ENCODE measurements at places on chromosomes 7 and 10.

DNA sequence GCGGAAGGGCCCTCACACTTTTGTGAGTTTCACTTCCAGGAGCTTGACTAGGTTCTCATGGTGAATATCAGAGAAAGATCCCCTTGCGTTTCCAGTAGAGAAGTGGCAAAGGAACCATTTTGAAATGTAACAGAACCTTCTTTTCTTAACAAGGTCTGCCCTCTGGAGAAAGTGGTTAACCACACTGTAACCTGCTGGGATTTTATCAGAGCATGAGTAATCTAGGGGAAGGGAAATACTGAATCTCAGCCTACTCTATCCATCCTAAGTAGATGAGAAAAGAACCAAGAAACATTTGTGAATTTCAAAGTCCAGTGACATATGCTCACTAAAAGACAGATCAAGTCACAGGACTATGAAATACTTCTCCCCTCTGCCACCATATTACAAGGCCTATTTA is 235.5 kb downstream of the ZEB1 start:
- no peak for DNase-seq

DNA sequence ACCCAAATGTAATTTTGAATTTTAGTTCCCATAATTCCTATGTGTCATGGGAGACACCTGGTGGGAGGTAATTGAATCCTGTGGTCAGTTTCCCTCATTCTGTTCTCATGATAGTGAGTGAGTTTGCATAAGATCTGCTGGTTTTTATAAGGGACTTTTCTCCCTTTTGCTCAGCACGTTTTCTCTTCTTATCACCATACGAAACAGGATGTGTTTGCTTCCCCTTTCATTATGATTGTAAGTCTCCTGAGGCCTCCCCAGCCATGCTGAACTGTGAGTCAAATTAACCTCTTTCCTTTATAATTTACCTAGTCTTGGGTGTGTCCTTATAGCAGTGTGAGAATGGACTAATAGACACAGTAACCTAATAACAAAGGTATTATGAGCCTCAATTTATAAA is 36.1 kb upstream of the ZNF736 start:
- no peak for DNase-seq

- no peak for DNase-seq
Observed at GRCh38 chr10:94803307-94803706, 40.8 kb downstream of the CYP2C19 start.

GRCh38 chr10:44467900-44468299 is 83.0 kb upstream of the CXCL12 start:
- no peak for DNase-seq

GRCh38 chr7:135714534-135715009 is 13.4 kb downstream of the SLC13A4 start:
- no peak for DNase-seq

- no peak for DNase-seq
Observed at GRCh38 chr10:133159950-133160825, at the start of gene KNDC1. TSS of gene KNDC1 (plus strand) at chr10:133160219. CDS start at chr10:133160468, 249 bp downstream.

- no peak for DNase-seq
Observed at GRCh38 chr7:159091480-159092475, 52.9 kb downstream of the VIPR2 start.

DNA sequence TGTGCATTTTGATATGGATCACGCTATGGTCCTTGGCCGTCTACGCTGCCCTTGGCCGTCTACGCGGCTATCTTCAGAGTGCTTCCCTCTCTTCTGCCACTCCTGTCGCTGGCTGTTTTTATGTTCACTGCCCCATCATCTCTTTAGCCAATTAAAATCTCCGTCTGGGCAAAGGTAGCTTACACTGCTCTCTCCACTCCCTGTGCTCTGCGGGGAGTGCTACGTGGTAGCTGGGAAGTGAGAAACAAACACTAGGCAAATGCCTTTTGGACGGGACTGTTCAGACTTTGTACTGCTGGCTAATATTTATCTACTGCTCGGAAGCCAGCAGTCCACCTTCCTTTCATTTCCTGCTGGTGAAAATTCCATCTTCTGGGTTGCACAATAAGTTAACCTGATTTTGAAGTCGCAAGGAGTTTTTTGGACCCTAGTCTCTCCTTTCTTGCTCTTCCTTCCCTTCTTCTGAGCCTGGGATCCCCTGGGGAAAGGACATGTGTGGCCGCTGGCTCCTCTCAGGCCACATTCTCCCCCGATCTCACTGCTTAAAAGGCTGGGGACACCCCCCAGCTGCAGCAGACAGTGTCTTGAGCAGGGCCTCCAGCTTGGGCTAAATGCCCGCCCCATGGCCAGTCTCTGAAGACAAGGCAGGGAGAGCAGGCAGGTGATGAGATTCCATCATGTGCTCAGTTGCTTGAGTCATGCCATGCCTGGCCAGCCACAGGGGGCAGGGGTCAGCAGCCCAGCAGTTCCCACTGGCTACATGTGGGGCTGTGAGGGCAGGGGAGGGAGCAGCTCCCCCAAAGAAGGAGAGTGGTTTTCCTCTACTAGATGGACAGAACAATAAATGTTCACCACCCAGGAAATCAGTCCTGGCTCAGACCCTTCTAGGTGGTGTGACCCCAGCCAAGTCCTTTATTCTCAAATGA is 25.5 kb upstream of the RBM33 start:
- DNase-seq, result peak; percentile 71

DNA sequence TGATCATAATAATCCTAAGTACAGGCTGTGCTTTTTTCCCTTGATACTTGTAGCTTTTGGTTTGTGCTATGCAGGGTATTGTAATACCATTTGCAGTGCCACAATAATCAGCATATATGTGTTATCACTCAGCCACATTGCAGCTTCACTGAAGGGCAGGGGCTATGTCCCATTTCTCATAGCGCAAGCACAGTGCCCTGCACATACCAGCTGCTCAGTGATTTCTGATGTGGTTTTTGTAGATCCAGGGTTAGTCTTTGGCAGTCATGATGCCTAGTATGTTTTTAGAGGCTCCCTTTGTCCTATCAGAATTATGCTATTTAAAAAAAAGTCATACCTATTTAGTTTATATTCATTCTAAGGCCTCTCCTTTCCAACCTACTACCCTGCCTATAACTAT is 25.8 kb downstream of the MET start:
- DNase-seq, result no peak

DNA sequence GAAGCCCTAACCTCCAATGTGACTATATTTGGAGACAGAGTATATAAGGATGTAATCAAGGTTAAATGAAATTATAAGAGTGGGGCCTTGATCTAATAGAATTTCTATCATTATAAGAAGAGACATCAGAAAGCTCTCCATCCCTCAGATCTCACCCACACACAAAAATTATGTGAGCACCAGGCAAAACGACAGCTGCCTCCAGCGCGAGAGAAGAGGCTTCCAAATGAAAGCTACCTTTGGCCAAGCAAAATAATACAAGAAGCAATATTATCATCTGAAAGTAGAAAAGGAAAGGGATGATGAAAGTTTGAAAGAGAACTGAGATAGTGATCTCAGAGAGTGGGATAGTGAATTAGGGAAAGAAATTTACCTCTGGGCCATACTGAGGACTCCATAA is 1192.5 kb downstream of the NXPH1 start:
- DNase-seq, result no peak

DNA sequence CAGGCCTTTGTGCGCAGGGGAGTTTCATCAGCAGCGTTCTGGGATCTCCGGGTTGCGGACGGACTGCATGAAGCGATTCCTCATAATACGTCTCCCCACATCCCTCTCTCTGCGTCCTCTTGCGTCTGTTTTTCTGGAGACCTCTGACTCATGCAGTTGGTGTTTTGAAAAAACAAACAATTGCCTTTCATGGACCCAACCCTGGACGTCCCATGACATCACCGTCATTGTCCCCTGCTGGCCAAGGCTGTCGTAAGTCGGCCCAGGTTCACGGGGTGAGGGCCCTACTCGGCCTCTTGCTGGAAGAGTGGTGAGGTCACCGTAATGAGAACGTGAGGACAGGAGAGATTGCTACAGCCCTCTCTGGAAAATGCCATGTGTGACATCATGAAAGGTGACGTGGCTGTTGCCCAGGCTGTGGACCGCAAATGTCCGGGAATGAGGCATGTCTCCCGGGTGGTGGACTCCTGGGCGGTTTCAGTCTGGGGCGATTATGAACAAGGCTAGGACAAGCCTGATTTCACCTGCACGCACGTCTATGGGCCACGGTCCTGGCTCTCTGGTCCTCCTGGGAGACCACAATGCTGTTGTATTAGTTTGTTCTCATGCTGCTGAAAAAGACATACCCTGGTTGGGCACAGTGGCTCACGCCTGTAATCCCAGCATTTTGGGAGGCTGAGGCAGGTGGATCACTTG is 9.8 kb upstream of the MAFK start:
- DNase-seq, result no peak

DNA sequence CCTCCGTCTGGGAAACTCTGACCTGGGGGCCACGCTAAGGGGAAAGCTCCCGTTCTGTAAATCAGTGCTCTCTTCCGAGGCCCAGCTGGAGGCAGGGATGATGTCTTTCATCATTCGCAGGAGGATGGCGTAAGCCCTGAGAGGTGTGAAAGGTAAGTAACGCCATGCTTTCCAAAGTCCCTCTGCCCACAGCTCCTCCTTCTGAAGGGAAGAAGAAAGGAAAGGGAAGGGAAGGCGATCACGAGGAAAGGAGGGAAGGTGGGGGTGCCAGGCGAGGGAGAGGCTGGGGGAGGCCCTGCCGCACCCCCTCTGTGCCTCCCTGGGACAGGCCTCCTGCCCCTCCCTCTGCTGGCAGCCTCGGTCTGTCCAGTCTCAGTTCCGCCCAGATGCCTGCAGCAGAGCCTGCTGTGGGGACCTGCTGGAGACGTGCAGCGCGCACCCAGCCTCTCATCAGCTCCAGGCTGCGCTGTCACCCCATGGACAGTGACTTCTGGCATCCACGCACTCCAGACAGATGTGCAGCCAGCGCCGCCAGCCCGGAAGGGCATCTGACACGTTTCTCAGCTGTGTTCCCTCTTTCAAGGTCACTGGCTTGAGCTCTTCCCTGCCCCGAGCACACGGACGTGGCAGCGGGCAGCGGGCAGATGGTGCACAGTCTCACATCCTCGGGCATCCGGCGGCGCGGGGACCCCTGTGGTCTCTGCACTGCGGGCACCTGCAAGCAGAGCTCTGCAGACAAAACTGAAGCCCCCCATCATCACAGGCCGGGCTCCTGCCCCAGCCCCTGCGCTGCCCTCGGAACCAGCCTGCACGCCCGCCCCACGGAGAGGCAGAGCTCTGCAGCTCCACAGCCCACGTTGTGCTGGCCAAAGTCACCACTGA is 60.6 kb downstream of the INSIG1 start:
- DNase-seq, result no peak

GRCh38 chr7:71535616-71536015 is 403.7 kb downstream of the GALNT17 start:
- DNase-seq, result no peak

GRCh38 chr7:70188901-70189650 is 590.8 kb downstream of the AUTS2 start:
- no peak for DNase-seq

GRCh38 chr7:31646942-31647341 is 40.1 kb upstream of the PPP1R17 start:
- no peak for DNase-seq

DNA sequence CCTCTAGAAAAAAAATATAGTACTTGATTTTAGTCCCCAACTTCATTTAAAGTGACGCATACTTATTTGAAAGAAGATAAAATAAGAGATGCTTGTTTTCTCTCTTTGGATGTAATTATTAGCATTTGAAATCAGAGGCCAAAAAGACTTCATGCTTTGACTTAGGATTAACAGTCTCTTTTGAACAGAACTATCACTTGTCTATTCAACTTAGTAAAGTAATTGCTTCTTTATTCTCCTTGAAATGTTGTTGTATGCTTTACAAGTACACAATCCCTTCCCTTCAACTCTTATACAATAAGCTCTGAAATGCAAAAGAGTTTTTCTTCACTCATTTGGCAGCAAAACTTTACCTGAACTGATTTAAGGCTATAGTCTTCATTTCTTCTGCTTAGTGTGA is 80.8 kb downstream of the HIBADH start:
- DNase-seq, result no peak

DNA sequence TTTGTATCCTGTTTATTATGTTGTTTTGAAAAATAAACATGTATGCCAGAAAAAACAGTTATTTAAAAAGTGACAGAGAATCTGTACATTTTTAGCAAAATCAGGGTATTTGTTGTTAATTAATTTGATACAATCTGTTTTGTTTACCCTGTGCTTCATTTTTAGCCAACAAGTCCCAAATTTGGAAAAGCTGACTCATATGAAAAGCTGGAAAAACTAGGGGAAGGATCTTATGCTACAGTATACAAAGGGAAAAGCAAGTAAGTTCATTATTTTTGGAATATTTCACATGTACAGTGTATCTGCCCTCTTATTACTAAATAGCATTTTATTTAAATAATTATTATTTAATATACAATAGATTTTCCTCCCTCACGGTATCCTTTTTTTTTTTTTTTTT is 151.4 kb downstream of the CDK14 start:
- DNase-seq, result no peak

DNA sequence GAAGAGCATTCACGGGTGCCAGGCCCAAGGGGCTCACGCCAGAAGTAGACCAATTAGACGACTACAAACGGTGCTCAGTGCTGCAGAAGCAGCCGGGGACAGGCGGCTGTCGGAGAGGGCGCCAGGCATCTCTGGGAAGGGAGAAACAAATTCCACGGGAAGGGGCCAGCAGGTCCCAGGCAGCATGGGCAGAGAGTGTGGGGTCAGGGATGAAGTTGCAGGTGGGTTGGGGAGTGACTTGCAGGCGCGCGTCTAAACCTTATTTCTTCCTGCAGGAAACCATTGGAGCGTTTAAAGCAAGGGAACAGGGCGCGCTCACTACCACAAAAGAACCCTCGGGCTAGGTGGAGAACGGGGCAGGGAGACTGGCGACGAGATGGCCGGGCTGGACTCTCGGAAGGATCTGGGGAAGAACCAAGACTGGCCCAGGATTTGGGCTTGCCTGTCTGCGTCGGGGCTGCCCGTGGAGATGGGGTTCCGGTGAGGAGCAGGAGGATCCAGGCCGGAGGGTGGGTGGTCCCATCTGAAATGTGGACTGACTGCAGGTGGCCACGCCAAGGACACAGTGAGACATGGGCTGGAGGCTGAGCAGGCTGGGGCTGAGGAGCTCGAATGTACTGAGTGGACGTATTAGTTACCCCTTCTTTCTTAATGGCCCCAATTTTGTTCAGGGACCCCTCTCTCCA is 116.3 kb upstream of the DIP2C start:
- DNase-seq, result no peak

- no peak for DNase-seq
Observed at GRCh38 chr7:150835702-150836280, 16.5 kb upstream of the AOC1 start.

DNA sequence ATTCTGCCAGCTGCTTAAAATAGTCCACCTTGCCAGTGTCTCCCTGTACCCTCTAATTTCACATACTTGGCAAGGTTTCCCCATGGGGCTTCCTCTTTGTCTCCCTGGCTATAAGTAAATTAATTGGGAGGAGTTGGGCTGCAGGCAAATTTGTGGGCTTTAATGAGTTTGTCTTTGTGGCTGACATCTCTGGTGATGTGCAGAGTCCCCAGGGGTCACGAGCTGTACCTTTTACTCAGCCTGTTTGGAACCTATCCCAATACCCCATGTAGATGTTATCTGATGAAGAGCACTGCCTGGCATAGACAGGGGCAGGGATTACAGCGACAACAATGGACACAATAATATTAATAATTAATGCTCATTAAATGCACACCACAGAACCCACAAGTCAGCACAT is 132.5 kb downstream of the SLIT1 start:
- DNase-seq, result peak; percentile 92
